ENCODE measurements at places on chromosomes 1 and 21.

DNA sequence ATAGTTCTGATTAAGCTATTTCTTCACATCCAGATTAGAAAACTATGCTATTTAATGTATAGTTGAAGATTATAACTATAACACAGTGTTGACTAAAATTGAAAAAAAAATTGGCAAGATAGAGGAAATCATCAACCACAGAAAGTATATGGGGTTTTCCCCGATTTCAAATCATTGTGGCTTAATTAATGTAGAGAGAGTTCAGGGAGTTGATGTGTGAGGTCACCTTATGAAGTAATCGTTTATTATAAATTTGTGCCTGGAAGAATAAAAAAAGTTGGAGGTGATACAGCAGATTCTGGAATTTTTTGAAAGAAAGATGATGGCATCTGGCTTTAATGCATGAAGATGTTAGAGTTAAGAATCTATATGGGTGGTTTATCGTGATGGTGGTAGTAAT, 84.3 kb downstream of the PTGS2 start:
- DNase-seq = no peak

DNA sequence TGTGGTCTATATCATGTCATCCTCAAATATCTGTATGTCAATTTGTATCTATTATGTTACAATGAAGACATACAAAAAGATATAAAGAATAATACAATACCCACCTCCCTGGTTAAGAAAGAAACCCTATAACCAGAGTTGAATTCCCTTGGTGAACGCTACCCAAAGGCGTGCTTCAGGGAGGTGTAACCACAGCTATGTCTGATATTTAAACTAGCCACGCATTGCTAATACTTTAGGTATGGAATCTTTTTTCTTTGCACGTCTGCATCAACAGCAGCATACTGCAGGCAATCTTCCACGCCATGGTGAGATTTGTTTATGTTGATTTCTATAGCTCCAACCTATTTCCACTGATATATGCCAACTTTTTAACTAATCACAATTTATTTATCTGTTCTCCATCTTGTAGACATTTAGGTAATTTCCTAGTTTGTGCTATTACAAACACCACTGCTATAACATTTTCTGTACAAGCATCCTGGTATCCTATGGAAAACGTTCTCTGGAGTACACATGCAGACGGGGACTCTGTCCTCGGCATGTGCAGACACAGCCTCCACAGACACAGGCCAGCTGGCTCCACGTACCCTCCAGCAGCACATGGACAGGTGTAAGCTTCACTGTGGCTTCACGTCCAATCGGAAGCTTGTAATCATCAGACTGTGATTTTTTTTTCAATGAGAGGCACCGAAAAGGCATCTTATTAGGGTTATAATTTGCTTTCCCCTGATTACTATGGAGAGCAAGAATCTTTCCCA, 58.5 kb downstream of the HSF2BP start:
- no peak for DNase-seq

DNA sequence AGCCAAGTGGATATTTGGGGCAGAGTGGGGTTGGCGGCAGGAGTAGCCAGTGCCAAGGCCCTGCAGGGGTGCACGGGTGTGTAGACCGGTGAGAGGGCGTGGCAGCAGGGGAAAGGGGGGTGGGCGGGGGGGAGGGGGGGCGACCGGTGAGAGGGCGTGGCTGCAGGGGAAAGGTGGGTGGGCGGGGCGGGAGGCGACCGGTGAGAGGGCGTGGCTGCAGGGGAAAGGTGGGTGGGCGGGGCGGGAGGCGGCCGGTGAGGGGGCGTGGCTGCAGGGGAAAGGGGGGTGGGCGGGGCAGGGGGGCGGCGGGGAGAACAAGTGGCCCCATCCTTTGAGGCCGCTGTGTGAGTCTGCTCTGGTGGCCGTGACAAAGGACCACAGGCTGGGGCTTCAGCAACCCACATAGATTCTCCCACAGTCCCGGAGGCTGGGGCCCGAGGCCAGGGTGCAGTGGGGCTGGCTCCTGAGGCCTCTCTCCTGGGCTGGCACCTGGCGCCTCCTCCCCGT, 25.8 kb downstream of the RRP1 start:
- no peak for DNase-seq

DNA sequence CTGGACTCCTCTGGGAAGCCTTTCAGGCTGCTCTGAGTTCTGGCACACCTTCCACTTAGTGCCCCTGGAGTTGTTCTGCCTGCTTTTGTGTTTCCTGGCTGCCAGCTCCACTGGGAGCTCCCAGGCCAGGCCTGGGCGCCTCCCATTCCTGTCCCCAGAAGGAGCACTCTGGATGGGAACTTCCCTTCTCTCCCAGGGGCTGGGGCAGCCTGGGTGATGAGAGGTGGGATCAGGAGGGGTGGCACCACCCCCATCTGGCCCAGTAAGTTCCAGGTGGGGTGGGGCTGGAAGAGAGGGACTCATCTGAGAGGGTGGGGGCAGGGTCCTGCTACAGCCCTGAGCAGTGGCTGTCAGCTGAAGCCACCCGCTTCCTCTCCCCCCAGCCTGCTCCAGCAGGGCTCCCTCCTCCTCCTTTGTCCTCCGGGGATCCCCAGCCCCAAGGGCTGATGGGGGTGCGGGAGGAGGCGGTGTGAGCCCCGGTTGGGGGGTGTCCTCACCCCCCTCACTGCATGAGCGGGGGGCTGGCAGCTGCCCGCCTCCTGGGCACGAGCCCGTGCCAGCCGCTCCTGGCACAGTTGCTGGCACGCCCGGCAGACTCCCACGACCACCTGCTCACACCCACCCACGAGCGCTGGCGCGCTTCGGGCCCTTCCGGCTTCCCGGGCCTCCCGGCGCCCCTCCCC, 4.7 kb downstream of the FOXO6 start:
- DNase-seq = peak; percentile 66

DNA sequence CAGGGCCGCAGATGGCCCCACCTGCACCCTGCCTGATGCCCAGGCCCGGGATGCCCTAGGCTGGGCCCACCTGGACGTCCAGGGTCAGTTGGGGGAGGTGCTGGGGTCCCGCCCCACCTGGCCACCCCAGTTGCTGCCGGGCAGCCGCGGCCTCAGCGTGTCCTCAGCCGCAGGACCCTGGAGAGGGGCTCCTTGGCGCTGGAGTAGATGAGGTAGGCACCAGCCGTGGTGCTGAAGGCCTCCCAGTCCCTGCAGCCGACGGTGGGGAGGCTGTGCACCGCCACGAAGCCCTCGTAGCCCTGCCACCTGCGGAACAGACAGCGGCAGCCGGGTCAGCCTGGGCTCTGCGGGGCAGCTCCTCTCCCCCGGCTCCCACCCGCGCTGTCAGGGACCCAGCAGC, 40.4 kb downstream of the KRTAP10-1 start:
- no peak for DNase-seq

- no peak for DNase-seq
Observed at GRCh38 chr1:27961646-27962221, 2.0 kb downstream of the XKR8 start.

All from left hindlimb (tissue), 1 donor.